ENCODE measurements at places on chromosomes 7 and 10. TPM values are rescaled to one million over a fixed set of nuclear protein-coding genes. Genes with fewer than 3 reads are reported as not detected.

NKX2-3 gene
- 4.4 TPM for total RNA-seq

PRXL2A gene
- 63.6 TPM for total RNA-seq

ASB4 gene
- 0.09 TPM for total RNA-seq

SPACDR gene
- total RNA-seq, result 1.2 TPM

LIPM gene
- total RNA-seq, result not detected

KMT2E gene
- 81.5 TPM for total RNA-seq

VWDE gene
- 1.7 TPM for total RNA-seq

PPP1R9A gene
- 30.5 TPM for total RNA-seq

ANKRD7 gene
- not detected for total RNA-seq

LRRC18 gene
- 0.20 TPM for total RNA-seq

GRM8 gene
- total RNA-seq, result 8.0 TPM

ANKIB1 gene
- total RNA-seq, result 55.9 TPM

LRRN3 gene
- total RNA-seq, result 0.81 TPM

CDC14C gene
- not detected for total RNA-seq

MYL7 gene
- not detected for total RNA-seq

GTF2IRD1 gene
- total RNA-seq, result 28.9 TPM

VSIR gene
- 83.9 TPM for total RNA-seq

HMX3 gene
- total RNA-seq, result 1.6 TPM

ZNF853 gene
- total RNA-seq, result 11.2 TPM

PHYHIPL gene
- total RNA-seq, result 0.20 TPM

NANOS1 gene
- total RNA-seq, result 0.60 TPM

GNAI1 gene
- 47.5 TPM for total RNA-seq

TMEM106B gene
- 57.6 TPM for total RNA-seq

CALCR gene
- total RNA-seq, result 0.17 TPM

CABCOCO1 gene
- 0.75 TPM for total RNA-seq

UNCX gene
- total RNA-seq, result not detected

OPALIN gene
- not detected for total RNA-seq

SFXN4 gene
- total RNA-seq, result 15.8 TPM

MYL10 gene
- total RNA-seq, result not detected

C10orf71 gene
- total RNA-seq, result not detected

AKR1B15 gene
- total RNA-seq, result 43.2 TPM

PPP1R3A gene
- not detected for total RNA-seq

ADO gene
- 21.2 TPM for total RNA-seq

OR2A1 gene
- not detected for total RNA-seq

DKK1 gene
- 9.3 TPM for total RNA-seq

CDK5 gene
- 15.9 TPM for total RNA-seq

CALY gene
- 0.92 TPM for total RNA-seq

OPN4 gene
- total RNA-seq, result not detected

KBTBD2 gene
- total RNA-seq, result 24.7 TPM

PLXNA4 gene
- total RNA-seq, result 5.8 TPM

AMPH gene
- 4.9 TPM for total RNA-seq

MMD2 gene
- total RNA-seq, result not detected

CADPS2 gene
- 38.4 TPM for total RNA-seq

GIMAP8 gene
- total RNA-seq, result 11.4 TPM

CCL24 gene
- total RNA-seq, result 0.92 TPM

ITPRID1 gene
- total RNA-seq, result 0.43 TPM

HOXA5 gene
- 0.81 TPM for total RNA-seq

NHLRC2 gene
- 39.7 TPM for total RNA-seq

GPR158 gene
- 0.09 TPM for total RNA-seq

HPS1 gene
- total RNA-seq, result 83.2 TPM

ZNF239 gene
- total RNA-seq, result 3.3 TPM

METTL27 gene
- 3.1 TPM for total RNA-seq

MMS19 gene
- total RNA-seq, result 48.1 TPM

C10orf67 gene
- 0.14 TPM for total RNA-seq

BRAF gene
- total RNA-seq, result 33.7 TPM

ADAMTS14 gene
- total RNA-seq, result 4.3 TPM

PCLO gene
- 7.4 TPM for total RNA-seq
